NCI-H1417 treated with DMSO at 0.1 percent for 48 hours (cell line): ENCODE measurements at places on chromosomes 3 and 15.

DNA sequence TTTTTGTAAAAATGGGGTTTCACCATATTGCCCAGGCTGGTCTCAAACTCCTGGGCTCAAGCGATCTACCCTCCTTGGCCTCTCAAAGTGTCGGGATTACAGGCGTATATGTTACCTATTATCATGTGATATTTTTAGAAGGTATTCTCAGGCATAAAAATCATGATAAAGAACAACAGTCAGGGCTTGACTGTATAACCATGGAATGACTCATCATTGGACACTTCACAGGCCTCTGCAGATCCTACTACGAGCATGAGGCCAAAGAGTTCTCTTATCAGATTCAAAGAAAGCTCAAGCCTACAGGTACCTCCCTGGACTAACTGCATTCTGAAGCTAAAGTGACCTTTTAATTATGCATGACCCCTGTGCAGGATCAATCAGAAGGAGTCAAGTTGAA is 91.7 kb upstream of the PRICKLE2 start:
- DNase-seq, result no peak

GRCh38 chr15:57134071-57134605 is 215.7 kb downstream of the TCF12 start:
- DNase-seq, result no peak

- no peak for DNase-seq
Observed at GRCh38 chr3:11592445-11593298, 51.0 kb downstream of the VGLL4 start.

- DNase-seq, result no peak
Observed at GRCh38 chr3:183188895-183189462, 26.4 kb upstream of the LAMP3 start.

DNA sequence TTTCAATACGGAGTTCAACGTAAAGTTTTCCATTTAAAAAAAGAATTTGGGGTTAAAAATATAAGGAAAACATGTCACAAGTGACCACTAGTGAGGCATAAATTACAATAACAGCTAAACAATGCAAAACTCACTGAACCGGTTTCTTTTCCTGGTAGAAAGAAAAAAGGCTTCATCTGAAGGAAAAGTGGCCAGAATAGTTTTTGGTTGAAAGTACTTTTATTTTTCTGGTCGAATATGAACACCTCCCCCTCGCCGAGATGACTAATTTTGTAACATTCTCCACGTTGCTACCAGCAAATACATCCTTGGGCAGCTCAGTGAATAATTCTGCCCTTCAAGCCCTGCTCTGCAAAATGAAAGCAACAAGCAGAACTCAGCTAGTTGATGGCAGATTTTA is 3.9 kb upstream of the SRGAP3 start:
- no peak for DNase-seq
